ENCODE measurements at places on chromosomes 6 and 20.

DNA sequence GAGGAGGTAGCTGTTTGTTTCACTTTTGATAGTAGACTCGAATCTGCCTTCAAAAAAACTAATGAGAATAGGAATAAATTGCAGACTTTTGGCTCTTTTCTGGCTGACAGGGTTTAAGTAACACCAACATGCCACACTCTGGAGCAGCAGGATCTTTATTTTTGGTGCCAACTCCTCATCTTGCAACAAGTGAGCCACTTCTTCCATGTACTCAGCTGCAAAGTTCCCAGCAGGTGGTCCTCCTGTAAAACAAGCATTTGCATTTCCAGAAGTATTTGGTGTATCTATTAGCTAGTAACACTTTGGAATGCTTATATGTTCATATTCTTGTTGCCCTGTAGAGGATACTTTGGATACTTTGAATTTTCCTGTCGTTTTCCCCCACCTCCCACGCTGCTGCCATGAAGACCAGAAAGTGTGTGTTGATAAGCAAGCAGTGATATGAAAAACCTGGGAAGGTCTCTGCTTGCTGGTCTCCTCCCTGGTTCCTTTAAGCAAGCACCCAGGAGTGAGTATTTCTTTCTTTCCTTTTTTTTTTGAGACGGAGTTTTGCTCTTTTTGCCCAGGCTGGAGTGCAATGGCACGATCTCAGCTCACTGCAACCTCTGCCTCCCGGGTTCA lies 1.0 kb downstream of the ARMH2 start:
- no peak for DNase-seq

- DNase-seq, result no peak
These were observed 80.8 kb upstream of the TIAM2 start for GRCh38 chr6:154914288-154914687.

DNA sequence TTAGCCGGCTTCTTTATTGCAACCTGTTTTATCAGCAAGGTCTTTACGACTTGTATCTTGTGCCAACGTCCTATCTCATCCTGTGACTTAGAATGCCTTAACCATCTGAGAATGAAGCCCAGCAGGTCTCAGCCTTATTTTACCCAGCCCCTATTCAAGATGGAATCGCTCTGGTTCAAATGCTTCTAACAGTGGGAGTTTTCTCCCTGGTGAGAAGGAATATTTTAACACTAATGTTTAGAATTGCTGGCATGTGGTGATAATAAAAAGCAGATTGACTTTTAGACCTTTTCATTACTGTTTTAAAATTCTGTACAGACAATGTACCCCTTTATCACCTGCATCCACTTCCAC lies 9.9 kb upstream of the KCNK15 start:
- DNase-seq, result no peak

- no peak for DNase-seq
These were observed 196.6 kb downstream of the UST start for GRCh38 chr6:148943451-148943850.

GRCh38 chr6:44701637-44702101 lies 314.2 kb downstream of the CDC5L start:
- DNase-seq, result no peak

DNA sequence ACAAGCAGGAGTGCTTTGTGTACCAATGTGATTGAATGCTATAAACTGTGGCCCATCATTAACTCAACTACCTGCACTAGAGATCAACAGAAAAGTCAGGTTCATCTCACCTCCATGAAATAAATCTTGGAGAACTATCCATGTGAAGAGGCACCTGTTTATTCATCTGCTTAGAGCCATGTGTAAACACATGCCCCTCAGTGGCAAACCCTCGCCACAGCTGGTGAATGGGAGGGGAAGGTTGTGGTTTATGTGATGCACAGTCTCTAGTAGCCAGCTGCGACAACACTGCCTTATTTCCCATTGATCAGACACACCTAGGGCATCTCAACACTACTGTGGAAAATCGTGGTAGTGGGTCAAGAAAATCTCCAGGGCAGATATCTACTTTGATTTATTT lies 640.2 kb downstream of the PTPRT start:
- no peak for DNase-seq

- no peak for DNase-seq
These were observed 7.0 kb upstream of the RWDD1 start for GRCh38 chr6:116564311-116564710.

DNA sequence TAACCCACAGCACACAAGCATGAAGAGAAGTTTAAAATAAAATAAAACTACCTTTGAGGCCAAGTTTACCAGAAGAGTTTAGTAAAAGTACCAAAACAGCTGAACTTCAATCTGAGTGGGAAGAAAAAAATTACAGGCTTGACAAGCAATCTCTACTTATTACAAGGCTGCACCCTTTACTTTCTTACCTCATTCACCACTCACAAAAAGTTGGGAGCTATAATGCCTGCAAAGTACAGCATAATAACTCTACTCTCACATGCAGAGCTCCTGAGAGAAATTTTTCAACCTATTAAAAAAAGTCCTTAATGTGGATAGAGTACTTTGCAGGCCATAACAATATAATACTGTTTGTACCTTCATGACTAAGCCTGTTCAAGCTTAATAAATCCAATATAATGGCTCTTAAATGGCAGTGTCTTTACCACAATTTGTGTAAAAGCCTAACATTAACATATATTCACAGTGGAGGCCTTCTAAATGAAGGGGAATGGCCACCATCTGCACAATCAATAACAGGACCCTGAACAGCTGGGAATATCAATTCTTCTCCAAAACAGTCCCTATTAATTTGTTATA lies 103.1 kb downstream of the DST start:
- no peak for DNase-seq

- no peak for DNase-seq
These were observed 266.4 kb upstream of the BMP2 start for GRCh38 chr20:6501061-6501460.

DNA sequence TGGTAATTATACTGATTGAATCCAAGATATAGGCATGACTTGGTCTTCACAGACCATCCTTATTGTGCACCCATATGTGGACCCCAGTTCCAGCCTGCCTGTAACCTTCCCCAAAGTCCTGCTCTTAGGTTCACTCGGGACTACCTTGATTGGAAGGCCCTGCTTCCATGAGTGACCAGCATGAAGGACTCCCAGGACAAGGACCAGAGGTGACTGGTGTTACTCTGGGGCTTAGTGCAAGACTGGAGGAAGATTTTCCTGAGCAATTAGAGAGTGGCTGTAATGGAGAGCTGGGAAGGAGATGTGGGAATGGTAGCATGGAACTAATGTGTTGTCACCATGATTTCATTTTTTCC lies 15.1 kb downstream of the BRD2 start:
- DNase-seq, result no peak

DNA sequence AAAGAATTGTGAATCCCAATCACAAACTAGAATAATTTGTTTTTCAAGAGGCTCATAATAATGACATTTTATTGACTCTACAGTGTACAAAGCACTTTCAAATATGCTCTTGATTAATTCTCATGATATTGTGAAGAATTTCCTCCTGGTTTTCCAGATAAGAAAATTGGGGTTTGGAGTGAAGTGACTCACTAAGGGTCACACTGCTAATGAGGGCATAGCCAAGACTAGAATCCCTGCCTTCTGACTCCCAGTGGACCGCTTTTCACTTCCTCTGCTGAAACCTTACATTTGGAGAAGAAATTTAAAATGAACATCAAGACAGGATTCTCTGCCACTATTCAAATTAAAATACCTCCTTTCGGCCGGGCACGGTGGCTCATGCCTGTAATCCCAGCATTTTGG lies 38.3 kb upstream of the LTV1 start:
- DNase-seq, result no peak

DNA sequence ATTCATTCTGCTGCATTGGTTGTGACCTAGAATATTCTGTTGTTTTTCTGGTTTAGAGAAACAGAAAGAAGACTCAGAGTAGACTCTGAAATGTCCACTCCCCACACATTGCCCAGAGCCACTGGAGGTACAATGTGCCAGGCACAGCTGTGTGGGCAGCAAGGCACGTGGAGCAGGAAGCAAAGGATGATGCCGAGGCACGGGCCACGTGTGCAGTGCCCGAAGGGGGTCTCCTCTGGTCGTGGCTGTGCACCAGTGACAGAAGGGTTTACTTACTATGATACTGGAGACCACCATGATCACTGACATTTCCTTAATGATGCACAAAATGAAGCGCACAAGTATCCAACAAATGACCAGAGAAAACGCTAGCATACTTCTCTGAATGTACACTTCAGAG lies 488.9 kb downstream of the PRKN start:
- no peak for DNase-seq

- no peak for DNase-seq
These were observed 713.0 kb upstream of the MARCKS start for GRCh38 chr6:113144117-113144516.

DNA sequence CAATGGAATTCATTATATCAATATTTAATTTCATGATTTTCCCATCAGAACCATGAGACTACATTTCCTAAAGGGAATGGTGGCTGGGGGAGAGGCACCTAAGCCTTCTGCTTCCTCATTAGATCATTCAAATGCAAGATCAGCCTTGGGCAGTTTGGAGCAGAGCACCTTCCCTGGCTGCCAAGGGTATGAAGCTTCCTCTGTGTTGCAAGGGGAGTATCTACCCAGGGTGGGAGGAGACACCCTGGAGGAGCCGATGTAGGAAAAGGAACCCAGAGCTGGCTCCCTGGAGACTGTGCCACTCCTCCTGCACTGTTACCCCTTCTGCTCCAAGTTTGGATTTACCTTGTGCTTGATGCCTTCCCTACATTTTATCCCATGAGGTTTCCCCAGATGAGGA lies 299.7 kb upstream of the PRDM1 start:
- DNase-seq, result no peak

GRCh38 chr20:58893355-58894120 lies 41.0 kb downstream of the GNAS start:
- peak; percentile 48 for DNase-seq

- no peak for DNase-seq
These were observed 135.4 kb upstream of the ECI2 start for GRCh38 chr6:4270776-4271175.

DNA sequence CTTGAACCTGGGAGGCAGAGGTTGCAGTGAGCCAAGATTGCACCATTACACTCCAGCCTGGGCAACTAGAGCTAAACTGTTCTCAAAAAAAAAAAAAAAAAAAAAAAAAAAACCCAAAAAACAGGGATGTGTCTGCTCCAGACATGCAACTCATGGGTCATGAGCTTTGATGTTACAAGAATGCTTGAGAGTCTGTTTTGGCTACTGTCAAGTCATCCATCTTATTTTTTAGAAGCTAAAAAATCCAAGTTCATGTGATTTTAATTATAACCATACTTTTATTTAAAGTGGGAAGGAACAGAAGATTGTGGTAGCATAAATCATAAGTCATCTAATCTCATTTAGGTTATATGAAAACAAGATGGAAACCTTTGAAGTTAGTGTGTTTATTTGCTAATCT lies 120.6 kb downstream of the PDE7B start:
- no peak for DNase-seq

- no peak for DNase-seq
These were observed 72.7 kb upstream of the GATA5 start for GRCh38 chr20:62548471-62548870.

DNA sequence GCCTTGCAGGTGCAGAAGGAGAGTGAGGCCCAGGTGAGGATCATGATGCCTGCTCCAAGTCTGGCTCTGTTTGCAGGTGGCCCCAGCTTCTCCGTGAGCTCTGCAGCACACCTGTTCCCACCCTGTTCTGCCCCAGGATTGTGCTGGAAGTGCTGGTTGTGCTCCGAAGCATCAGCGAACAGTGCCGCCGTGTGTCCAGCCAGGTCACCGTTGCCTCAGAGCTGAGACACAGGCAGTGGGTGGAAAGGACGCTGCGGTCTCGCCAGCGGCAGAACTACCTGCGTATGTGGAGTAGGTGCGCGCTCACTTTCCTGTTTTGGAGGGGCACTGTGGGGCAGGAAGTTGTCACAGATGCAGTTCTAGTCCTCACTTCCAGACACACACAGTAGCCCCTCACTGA lies 25.0 kb downstream of the ERMARD start:
- no peak for DNase-seq

- no peak for DNase-seq
These were observed 28.8 kb downstream of the FAM8A1 start for GRCh38 chr6:17628873-17629272.

DNA sequence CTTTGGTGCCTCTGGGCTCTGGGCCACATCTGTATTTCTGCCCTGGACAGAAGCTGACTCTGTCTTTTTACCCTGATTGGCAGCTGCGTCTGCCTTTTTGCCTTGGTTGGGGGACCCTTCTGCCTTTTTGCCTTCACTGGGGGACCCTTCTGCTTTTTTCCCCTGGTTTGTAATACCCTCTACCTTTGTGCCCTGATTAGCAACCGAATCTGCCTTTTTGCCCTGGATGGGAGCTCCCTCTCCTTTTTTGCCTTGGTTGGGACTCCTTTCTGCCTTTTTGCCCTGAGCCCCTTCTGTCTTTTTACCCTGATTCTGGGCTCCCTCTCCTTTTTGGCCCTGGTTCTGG lies 23.4 kb downstream of the RRBP1 start:
- DNase-seq, result no peak

DNA sequence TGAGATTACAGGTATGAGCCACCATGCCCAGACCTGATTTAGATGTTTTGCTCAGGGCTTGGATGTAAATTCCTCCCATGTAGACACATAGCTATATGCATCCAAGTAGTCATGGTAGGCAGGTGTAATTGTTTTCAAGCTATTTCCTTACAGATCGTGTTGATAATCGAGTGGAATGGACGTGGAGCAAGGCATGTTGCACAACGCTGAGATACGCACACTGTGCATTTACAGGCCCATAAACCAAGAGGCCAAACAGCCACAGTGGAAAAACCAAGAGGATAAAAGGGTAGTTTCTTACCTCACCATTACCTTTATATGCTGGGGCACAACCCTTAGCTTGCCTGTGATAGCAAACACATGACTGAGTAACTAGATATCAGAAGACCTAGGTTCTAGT lies 51.0 kb upstream of the ADGRF1 start:
- DNase-seq, result no peak

DNA sequence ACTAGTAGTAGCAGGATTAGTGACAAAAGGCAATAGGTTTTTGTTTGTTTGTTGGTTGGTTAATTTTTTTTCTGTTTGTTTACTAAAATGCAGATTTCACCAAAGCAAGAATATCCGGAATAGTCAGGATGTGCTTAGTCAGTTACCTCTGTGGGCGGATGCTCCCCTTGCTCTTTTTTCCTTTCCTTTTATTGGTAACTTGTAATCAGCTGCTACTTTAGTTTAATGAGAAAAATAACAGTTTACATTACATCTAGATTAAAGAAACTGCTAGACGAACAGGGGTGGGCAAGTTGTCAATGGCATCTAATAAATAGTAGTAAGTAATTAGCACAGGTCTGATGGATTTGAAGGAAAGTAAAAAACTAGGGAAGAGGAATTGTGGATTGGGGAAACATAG lies 646.9 kb upstream of the FLRT3 start:
- DNase-seq, result no peak

Data from stimulated activated naive CD4-positive, alpha-beta T cell treated with Interleukin-2 at 50 U/mL for 16 hours (primary cell).